ENCODE measurements at places on chromosomes 3 and 15.

- DNase-seq, result peak; percentile 39
Observed at GRCh38 chr3:179898024-179898423, 138.7 kb downstream of the PEX5L start.

- no peak for DNase-seq
Observed at GRCh38 chr15:88480981-88481380, 13.5 kb downstream of the MRPS11 start.

DNA sequence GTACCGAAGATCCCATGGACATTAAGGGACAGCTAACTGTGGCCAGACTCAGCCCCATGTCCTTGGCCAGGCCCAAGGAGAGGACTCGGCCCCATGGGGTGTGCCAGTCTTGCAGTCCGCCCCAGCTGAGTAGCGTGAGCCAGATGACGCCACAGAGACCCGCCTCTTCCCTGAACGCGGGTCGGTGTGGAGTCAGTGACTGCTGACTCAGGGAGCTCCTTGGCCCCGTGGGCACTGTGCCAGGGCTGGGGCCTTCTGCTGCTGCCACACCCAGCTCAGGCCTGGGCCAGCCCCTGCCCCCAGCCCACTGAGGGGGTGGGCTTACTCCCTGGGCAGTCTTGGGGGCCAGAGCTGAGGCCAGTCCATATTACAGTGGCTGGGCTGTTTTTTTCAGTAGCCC lies 52.8 kb downstream of the PLXNA1 start:
- no peak for DNase-seq

GRCh38 chr3:192826214-192827006 lies 91.2 kb downstream of the MB21D2 start:
- DNase-seq, result no peak

GRCh38 chr15:71782422-71783165 lies 27.8 kb upstream of the NR2E3 start:
- DNase-seq, result no peak

GRCh38 chr3:196287440-196288140 lies at the start of gene PCYT1A:
Gene PCYT1A, minus strand, starts transcription at chr3:196287726. Its CDS starts 17,195 bp downstream, at chr3:196270531.
- DNase-seq, result peak; percentile 80

- DNase-seq, result no peak
Observed at GRCh38 chr3:150775001-150775599, 12.1 kb upstream of the SIAH2 start.

GRCh38 chr3:183342824-183343223 lies 85.6 kb downstream of the MCF2L2 start:
- no peak for DNase-seq

DNA sequence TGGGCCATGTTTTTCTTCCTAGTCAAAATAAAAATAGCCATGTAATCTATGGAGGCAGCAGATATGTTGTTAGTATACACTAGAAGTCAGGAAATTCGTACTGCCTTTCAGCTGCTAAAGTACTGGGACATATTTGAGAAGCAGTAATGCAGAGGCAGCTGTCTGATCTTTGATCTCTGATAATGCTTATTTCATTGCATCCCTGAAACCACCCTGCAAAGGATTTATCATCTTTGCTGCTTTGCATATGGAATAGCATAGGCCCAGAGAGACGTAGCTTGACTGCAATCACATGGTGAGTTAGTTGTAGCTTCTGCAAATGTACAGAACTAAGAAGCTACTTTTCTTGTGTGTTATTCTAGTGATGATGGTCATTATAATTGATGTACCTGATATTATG lies 52.4 kb downstream of the RBM6 start:
- no peak for DNase-seq

DNA sequence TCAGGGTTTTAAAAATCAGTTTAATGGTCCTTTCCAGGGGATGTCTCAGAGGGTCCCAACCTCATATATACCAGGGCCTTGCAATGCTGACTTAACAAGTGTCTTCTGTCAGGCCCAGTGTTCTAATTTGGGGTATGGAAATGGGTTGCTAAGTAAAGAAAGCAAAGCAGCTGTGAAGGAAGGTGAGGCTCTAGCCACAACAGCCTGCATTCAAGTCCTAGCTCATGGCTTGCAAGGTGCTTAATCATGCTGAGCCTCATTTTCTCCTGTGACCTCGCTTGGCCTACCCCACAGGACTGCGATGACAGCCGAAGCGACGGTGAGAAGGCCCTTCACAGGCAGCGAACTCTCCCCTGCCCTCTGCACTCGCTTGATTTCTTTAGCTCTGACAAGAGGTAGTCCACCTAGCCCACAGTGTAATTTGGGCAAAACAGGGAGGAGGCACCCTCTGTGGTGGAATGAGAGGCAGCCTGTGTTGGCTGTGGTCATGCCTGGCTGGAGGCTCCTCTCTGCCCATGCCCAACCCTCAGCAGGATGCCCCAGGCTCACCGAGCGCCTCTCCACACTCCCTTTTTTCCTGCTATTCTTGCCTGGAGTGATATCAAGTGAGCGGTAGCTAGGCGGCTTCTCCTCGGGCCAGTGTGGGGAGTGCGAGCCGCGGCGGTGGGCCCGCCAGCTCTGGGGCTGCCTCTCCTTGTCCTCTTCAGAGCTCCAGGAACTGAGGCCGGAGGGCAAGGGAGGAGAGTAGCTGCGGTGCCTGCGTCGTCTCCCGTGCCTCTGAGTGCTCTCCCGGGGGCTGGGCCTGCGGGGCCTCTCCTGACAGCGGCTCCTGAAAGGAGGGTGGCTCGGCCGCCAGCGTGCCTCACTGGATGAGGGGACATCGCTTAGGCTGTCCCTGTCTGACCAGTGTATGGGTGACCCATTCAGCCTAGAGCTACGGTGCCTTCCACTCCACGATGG lies 29.2 kb downstream of the ILDR1 start:
- no peak for DNase-seq

GRCh38 chr3:72317491-72317890 lies 530.8 kb downstream of the SHQ1 start:
- no peak for DNase-seq

All from CMK (cell line).